ENCODE measurements at places on chromosomes 2 and 18.

DNA sequence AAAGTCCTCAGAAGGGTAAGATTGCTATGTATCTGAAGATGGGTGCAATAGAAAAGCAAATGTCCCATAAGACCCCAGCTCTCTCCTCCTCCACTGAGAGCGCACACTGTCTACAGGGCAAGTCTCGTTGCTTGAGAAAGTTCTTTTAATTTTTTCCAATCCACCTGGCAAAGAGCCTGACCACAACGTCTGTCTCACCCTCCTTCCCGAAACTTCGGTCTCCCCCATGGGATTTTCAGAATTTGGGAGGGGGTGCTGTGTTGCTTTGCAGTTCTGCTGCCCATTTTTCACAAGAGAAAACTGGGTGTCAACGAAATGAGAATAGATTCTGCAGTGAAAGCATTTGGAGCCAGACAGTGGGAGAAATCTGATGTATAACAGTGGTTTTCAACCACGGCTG is 40.4 kb downstream of the SERTAD2 start:
- no peak for DNase-seq

DNA sequence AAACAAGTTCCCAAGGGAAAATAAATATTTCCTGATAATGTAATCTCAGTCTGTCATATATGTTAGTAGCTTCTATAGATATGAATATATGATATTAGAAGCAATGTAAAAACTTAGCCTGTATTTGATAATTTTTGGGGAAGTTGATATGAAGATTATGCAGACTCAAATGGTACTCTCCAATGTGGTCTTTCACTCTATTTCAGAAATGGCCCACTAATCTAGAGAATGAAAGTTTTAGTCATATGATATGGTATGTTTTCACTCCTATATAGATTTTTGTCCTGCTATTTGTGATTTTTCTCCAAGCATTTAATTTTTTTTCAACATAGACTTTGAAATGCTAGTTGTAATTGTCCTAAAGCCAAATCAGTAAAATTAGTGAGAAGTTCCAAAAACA is 236.7 kb upstream of the BOD1L2 start:
- no peak for DNase-seq

GRCh38 chr2:60366135-60366712 is 187.2 kb downstream of the BCL11A start:
- no peak for DNase-seq

DNA sequence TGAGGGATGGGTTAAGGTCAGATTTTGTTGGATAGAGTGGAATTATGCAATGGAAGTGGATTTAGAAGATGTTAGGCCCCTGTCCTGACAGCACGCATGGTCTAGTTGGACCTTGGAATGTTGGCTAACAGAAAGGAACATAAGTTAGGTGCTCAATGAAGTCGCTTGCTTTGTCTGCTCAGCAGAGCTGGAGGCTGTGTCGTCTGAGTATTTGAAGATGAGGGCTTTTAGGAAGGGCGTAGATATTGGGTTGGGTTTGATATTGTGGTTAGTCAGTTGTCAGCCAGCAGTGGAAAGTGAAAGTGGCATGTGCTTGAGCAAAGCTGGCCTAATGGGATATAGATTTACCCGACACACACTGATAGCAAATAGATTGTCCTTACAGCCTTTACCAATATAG is 239.3 kb downstream of the PRKCE start:
- no peak for DNase-seq

DNA sequence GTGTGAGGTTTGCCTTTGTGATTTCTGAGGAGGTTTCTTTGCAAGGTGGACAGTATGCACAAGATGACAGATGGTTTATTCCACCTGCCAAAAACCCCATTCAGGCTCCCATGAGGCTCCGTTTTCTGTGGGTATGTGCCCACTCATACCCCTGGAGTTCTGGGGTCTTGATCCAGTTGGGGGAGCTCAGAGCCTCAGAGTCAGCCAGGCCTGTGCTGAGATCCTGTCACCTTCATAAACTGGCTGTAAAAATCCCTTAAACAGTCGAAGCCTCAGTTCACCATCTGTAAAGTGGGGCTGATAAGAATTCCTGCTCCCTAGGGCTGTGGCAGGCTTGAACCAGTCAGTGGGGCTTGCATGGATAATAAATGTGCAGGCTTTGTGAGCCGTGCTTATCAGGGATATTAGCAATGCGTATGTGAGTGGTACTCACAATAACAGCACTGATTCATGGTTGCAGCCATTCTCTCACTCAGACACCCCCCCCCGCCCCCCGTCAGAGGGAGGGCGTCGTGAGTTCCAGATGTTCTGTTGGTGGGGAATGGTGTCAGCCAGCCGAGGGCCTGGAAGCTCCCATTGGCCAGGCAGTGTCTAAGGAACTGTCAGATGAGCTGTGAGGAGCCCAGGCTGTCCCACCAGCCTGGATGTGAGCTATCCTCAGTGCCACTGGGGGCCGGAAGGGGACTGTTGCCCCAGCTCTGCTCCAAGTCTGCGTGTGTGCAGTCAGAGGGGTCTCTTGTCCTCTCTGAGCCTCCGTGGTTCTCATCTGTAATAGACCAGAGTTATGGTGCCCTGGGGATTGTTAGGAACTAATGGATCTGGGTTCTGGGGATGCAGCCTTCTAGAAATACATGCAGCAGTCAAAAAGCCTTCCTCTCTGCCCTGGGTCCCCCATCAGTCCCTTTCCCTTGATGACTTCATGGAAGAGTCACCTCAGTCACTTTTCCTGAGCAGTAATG is 51.7 kb downstream of the KCNIP3 start:
- no peak for DNase-seq
